Cerebellum (tissue), 4 donors: ENCODE measurements at places on chromosomes 11 and 22.

GRCh38 chr11:86688398-86689179 is 16.2 kb upstream of the ME3 start:
- DNase-seq, result no peak

DNA sequence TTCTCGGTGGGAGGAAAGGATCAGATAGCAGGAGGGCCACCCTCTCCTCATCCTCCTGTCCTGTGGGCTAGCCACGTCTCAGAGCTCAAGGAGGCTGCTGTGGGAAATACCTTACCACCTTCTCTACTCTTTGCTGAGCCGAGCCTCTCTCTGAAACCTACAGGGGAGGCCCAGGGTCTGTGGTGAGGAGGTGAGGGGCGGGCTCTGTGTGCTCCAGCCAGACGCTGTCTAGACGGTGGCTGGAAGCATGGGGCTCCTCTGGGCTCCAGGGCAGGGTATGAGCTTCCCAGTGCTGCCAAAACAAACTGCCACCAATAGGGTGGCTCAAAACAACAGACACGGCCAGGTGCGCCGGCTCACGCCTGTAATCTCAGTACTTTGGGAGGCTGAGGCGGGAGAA is 5.5 kb upstream of the TMPRSS6 start:
- no peak for DNase-seq

- DNase-seq, result peak; percentile 95
These were observed 640 bp upstream of the ZDHHC8 start for GRCh38 chr22:20130731-20131596.

GRCh38 chr22:35977136-35977535 is 51.5 kb downstream of the RBFOX2 start:
- no peak for DNase-seq

DNA sequence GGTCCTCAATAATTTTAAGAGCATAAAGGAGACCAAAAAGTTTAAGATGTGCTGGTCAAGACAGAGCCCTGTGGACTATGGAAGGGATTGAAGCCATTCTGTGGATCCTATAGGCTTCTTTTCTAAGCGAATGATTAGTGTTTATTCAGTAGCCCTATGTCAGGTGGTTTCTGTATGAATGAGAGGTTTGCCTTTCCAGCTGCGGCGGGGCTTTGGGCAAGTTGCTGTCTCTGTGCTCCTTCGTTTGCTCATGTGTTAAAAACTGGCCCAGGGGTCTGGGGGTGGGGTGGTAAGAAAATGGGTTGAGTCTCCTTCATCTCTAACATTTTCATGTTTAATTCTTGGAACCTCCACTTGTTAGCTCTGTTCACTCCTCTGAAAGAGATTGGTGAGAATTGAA is 105.3 kb downstream of the PTPRJ start:
- DNase-seq, result no peak

- no peak for DNase-seq
These were observed 121.0 kb downstream of the MORC2 start for GRCh38 chr22:30847583-30847982.

GRCh38 chr11:19715373-19715772 is 2.7 kb downstream of the NAV2 start:
- DNase-seq, result no peak

- DNase-seq, result peak; percentile 85
These were observed 1.0 kb upstream of the PPP6R2 start for GRCh38 chr22:50341977-50342650.

- DNase-seq, result no peak
These were observed 59.9 kb upstream of the RRAS2 start for GRCh38 chr11:14418801-14419417.
